ENCODE measurements at places on chromosomes 11 and 22.

GRCh38 chr11:11265994-11266606 lies 87.0 kb downstream of the CSNK2A3 start:
- peak; percentile 15 for DNase-seq

DNA sequence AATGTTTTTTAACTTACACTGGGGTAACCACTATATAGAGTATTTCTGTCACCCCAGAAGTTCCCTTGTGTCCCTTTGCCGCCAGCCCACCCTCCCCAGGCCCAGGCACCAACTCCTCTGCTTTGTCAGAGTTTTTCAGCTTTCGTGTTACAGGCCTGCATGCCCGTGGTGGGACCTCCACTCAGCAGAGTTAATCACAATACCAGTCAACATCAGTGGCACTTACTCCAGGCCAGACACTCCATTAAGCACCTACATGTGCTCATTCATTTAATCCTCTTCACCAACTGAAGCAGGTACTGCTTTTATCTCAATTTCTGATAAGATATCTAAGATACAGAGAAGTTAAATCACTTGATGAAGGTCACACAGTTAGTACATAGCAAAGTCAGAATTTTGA lies 63.3 kb downstream of the LIF start:
- no peak for DNase-seq

DNA sequence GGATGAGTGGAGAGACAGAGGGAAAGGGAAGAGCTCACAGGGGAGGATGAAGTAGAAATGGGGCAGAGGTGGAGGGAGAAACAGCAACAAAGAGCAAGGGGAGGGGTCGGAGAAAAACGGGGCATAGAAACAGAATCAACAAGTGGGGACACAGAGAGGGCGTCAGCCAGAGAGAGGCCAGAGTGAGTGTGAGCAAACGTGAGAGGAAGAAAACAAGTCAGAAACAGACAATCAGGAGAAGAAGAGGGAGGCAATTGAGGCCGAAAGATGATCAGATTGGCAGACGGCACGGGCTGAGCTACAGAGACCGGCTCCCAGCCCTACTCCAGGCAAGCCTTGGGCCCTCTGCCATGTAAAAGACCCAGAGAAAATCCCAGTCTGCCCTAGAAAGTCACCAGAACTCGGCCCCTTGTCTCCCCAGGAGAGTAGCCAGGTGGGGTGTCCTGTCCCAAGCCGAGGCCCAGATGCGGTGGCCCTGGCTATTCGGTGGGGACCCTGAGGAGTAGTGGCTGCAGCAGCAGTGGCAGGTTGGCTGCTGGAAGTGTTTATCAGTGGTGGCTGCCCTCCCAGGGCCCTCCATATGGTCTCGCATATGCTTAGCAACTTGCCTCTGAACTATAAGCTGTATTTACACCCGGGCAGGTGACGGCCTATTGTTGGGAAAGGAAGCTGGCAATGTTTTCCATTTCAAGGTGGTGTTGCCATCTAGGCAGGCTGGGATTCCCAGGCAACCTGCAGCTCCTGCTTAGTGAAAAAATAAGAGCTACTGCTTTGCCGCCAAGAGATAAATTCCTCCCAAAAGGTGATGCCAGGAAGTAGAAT lies 14.8 kb upstream of the TSPAN18 start:
- no peak for DNase-seq

DNA sequence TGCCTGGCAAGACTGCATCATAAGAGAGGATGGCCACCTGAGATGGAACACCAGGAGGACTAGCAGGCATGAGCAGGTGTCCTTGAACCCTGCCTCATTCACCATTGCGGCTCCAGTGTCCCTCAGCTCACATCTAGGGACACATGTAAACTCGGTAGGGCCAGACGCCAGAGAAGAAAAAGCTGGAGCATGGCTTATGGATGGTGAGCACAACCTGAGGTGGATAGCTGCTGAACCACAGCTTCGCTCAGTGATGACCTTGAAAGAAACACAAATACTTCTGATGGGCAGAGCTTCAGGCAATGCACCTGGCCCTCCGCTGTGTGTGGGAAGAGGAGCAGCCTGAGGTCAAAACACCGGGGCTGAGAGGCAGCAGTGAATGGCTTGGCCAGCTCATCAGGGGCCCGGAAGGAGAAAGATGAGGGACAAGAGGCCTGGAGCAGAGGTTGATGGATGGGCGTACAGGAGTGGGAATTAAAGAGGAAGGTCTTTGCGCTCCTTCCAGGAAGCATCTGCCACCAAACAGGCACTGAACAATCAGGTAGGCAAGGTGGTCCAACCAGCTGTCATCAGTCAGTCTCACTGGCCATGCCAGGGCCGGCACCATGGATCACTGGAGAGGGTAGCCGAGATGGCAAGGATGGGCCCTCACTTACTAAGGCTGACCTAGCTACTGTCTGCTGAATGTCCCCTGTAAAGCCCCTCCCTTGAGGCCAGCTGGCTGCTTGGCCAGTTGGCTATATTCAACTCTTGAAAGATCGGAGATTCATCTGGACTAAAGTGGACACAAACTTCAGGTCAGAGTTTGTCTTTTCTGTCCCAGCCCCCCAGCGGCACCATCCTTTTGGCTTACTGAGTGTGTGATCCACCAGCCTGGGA lies 89.7 kb downstream of the MYEOV start:
- no peak for DNase-seq

DNA sequence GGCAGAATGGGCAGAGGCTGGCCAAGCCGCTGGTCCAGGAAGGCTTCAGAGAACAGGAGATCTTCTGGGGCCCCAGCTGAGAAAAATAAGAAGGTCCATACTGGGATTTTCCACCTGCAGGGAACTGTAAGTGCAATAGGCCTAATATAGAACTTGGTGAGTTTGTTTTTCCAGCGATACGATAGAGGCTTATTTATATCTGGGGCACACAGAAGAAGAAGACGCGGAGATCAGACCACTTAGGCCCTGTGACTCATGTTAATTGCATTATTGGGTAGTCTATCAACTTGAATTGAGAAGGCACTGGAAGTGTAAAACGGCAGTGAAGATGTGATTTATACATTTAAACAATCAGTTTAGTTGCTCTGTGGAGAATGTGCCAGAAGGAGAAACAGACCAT lies 7.7 kb upstream of the SRSF8 start:
- DNase-seq = no peak

GRCh38 chr11:93192163-93192562 lies 5.6 kb downstream of the SLC36A4 start:
- no peak for DNase-seq

- DNase-seq = no peak
Observed at GRCh38 chr11:47532597-47533213, 20.2 kb downstream of the CELF1 start.

DNA sequence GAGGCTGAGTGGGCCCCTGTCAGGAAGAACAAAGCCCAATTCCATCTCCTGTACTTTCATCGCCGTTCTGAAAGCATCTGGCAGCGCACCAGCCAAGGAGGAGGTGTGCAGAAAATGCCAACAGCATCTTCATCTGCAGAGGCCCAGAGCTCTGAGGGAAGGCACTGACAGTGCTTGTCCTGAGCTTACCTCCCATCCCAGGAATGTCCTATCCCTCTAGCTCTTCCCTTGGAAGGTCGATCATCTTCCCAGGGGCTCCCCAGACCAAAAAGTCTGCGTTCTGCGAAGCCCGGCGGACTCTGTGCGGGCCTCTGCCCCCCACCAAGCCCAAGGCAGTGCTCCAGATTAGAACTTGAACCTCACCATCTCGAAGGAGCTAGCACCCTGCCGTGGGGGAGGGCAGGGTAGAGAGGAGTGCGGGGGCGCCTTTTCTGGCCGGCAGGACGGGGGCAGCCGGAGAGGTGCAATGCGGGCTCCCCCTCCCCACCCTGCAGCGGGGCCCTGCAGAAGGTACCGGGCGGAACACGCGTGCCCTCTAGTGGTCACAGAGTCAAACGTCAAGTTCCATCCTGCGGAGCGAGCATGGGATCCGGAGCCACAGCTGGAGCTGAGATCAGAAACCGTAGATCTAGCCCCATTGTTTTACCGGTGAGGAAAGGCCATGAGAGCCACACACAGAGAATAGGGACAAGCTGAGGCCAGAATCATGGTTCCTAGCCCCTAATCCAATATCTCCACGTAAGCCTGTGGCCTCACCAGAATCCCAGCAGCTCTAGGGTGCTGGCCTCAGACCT lies 5.0 kb downstream of the SCN2B start:
- peak; percentile 45 for DNase-seq

- no peak for DNase-seq
Observed at GRCh38 chr11:95829580-95830259, 39.4 kb downstream of the CEP57 start.

DNA sequence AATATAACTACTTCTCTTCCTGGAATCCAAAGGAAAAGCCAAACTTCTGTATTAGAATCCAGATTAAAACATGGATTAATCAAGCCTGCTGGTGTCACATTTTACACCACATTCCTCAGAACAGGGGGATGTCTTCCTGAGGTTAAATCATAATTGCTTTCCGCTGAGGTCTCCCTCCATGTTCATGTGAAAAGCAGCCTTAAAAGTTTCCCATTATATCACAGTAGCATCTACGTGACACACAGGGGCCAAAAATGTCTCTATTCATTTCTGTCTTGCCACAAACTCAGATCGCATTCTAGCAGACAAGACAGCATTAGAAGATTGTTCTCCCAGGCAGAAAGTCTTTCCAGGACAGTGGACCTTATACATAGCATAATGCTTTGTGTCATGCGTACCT lies 788.7 kb downstream of the OPCML start:
- no peak for DNase-seq

GRCh38 chr11:16867097-16867496 lies 128.7 kb downstream of the C11orf58 start:
- no peak for DNase-seq

GRCh38 chr11:17476317-17477083 lies at the start of gene ABCC8:
Gene ABCC8, minus strand, starts transcription at chr11:17476845. Its CDS starts 69 bp downstream, at chr11:17476776.
- no peak for DNase-seq

DNA sequence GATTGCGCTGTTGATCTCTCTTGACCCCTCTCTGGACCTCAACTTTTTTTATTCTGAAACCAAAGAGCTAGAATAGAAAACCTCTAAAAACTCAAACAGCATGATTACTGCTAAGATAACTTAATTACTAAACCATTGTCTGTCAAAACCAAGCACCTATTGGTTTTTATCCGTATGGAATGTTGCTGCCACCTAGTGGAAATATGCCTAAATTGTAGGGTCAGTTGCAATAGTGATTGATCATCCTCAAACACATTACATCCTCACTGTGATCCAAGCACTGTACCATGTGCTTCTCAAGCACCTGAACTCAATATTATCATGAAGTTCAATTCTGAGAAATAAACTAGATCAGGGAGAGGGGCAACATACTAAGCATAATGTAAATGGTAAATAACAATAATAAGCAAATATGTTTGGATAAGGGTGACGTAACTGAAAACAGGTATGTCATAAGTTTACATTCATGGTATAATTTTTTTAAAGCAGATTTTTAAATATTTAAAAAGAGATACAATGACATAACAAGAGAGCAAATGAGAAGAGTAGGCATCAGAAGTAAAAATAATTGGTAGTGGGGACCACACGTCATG lies 3.8 kb upstream of the OR5A2 start:
- peak; percentile 41 for DNase-seq

GRCh38 chr11:111416231-111416960 lies 37.3 kb upstream of the POU2AF1 start:
- no peak for DNase-seq

DNA sequence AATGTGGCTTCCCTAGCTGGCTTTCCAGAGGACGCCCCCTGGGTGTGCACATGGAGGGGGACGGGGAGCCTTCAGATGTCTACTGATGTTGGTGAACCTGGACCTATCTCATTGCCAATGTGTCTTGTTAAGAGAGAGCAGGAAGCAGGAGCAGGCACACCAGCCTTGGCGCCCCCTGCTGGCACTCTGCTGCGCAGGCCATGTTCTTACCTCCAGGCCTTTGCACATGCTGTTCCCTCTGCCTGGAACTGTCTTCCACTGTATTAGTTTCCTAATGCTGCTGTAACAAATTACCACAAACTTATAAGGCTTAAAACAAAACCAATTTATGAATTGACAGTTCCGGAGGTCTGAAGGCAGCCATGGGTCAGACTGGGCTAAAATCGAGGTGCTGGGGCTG lies 23.6 kb upstream of the MN1 start:
- no peak for DNase-seq

DNA sequence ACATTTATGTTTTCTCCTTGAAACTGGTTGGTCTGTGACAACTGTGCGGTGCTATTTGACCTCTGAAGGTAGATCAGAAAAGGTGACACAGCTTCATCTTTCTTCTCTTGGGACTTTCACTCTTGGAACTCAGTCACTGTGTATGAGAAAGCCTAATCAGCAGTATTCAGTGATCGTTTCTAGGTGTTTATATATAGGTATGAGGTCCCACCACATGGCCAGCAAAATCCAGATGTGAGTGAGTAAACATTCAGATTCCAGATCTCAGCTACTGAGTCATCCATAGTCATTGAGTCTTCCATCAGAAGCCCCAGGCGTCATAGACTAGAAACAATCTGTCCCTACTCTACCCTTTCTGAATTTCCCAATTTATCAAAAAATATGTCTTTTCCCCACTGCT lies 117.3 kb upstream of the CTSC start:
- DNase-seq = no peak

DNA sequence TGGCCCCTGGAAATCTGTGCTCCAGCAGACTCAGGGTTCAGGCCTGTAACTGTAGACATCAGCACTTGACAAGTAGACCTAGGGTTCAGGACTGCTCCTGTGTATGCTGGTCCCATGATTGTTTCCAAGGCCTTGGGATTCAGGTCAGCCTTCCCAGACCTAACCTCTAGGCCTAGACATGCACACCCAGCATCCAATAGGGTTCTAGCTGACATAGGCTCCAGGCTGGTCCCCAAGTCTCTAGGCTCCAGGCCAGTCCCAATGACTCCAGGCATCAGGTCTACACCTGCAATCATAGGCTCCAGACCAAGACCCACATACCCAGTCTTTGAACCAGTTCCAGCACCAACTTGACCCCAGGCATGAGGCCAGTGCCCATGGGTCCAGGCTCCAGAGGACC lies 166.2 kb upstream of the GRIA4 start:
- no peak for DNase-seq

GRCh38 chr11:27720277-27720830 lies 20.1 kb upstream of the BDNF start:
- no peak for DNase-seq

DNA sequence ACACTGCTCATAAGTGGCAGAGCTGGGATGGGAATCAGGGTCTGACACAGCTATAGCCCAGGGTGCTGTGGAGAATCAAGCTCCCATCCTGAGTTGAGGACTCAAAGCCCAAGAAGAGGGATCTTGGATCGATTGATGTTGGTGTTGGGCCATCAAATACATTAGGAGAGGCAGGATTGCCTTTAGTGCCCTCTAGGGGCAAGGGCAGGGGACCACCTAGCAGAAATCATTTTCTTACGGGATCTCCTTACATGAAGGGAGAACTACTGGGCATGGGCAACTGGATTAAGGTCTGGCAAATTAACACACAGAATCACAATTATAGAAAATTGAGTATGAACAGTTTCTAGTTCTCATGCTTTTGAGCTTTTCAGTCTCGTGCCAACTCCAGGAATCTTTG lies 24.9 kb upstream of the EMSY start:
- no peak for DNase-seq
